Thyroid gland (tissue), 4 donors: ENCODE measurements at places on chromosomes 5 and 9. TPM values are rescaled to one million over a fixed set of nuclear protein-coding genes. Genes with fewer than 3 reads are reported as not detected.

- DNase-seq = no peak
- H3K4me1 ChIP-seq = no peaks in the 10 kb centered on the region
- no peaks in the 10 kb centered on the region for H3K36me3 ChIP-seq
Observed at GRCh38 chr5:174239718-174240117, 194.2 kb downstream of the NSG2 start.

- no peaks in the 10 kb centered on the region for H3K27me3 ChIP-seq
- DNase-seq = no peak
- no peak overlapping the region for H3K4me3 ChIP-seq
Observed at GRCh38 chr9:129714511-129715061, 38.3 kb downstream of the PTGES start.

DNA sequence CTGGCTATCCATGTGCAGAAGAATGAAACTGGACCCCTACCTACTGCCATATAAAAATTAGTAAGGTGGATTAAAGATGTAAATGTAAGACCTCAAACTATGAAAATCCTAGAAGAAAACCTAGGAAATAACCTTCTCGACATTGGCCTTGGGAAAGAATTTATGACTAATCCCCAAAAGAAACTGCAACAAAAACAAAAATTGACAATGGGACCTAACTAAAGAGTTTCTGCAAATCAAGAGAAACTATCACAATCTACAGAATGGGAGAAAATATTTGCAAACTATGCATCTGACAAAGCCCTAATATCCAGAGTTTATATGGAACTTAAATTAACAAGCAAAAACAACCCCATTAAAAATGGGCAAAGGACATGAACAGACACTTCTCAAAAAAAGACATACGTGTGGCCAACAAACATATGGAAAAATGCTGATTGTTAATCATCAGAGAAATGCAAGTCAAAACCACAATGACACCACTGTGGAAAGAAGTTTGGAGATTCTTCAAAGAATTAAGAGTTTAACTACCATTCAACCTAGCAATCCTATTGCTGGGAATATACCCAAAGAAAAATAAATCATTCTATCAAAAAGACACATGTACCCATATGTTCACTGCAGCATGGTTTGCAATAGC, 98.5 kb downstream of the NR3C1 start:
- DNase-seq = no peak
- H3K27me3 ChIP-seq = no peaks in the 10 kb centered on the region
- peaks cover 3% of the 10 kb centered on the region for H3K4me1 ChIP-seq
- H3K36me3 ChIP-seq = peaks cover 9% of the 10 kb centered on the region
- no peak overlapping the region for H3K4me3 ChIP-seq

DNA sequence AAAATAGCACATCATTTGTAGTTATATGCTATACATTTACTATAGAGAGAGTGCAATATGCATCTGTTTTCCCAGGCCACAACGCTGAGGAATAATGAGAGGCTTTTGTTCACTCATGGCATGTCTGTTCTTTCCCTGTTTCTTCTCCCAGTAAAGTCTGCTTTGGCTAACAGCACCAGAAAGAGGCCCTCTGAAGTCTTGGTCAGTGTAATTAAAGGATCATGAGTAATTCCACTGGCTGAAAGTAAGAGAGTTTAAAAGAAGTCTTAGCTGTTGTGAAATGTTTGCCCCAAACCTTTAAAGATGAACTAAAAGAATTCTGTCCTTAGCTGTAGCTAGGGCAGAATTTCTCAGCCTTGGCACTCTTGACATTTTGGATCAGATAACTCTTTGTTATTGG, 228.8 kb downstream of the TLE4 start:
- H3K36me3 ChIP-seq = no peaks in the 10 kb centered on the region
- DNase-seq = no peak
- no peak overlapping the region for H3K27ac ChIP-seq
- peaks cover 16% of the 10 kb centered on the region for H3K4me1 ChIP-seq
- H3K27me3 ChIP-seq = no peaks in the 10 kb centered on the region
- no peak overlapping the region for H3K4me3 ChIP-seq

GRCh38 chr9:110592044-110592830, 12.7 kb upstream of the SVEP1 start:
- no peak for DNase-seq
- no peaks in the 10 kb centered on the region for H3K36me3 ChIP-seq
- no peak overlapping the region for H3K4me3 ChIP-seq
- no peaks in the 10 kb centered on the region for H3K4me1 ChIP-seq
- H3K27ac ChIP-seq = no peak overlapping the region

GRCh38 chr5:15620501-15620900, 120.5 kb downstream of the FBXL7 start:
- no peak overlapping the region for H3K27ac ChIP-seq
- no peaks in the 10 kb centered on the region for H3K27me3 ChIP-seq
- H3K36me3 ChIP-seq = no peaks in the 10 kb centered on the region
- peak; percentile 3 for DNase-seq
- no peaks in the 10 kb centered on the region for H3K4me1 ChIP-seq
- H3K4me3 ChIP-seq = no peak overlapping the region

DNA sequence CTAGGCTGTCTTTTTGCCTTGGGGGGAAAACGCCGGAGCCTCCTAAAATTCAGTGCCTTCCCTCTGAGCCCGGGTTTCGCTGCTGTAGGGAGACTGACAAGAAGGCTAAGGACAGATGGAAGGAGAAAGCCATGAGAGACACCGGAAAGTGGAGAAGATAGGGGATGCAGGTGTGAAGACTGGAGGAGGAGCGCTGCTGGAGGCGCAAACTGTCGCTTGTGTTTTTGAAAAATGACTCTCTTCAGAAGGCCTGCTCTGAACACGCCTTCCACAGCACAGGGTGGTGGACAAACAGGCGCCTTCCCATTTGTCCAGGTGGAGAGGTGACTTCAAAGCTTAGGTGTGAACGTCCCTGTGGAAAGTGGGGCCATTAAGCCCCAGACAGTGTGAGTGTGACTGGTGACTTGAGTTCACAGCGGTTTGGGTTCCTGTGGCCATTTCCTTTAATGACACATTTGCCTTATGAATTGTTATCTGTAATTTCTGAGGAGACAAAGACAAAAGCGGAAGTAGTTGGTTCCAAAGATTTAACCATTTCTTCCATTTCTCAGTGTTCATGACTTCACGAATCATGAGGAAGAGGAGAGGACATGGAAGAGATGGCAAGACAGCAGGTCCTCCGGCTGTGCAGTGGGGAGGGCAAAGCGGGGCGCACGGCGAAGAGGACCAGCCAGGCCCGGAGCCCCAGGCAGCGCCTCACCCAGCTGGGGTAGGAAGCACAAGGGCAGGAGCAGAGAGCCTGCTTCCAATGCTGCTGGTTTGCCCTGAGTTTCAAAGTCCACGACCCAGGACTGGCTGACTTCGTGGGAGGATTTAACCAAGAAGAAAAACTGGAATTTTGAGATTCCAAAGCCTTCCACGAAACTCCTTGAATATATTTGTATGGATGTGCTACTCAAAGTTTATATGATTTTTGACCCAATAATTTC, 27.8 kb upstream of the SEMA4D start:
- H3K4me1 ChIP-seq = no peaks in the 10 kb centered on the region
- no peaks in the 10 kb centered on the region for H3K36me3 ChIP-seq
- no peak overlapping the region for H3K27ac ChIP-seq
- DNase-seq = no peak
- H3K27me3 ChIP-seq = no peaks in the 10 kb centered on the region

- no peak overlapping the region for H3K27ac ChIP-seq
- no peaks in the 10 kb centered on the region for H3K36me3 ChIP-seq
- H3K27me3 ChIP-seq = no peaks in the 10 kb centered on the region
- no peak overlapping the region for H3K4me3 ChIP-seq
Observed at GRCh38 chr5:89351222-89351621, 468.2 kb upstream of the MEF2C start.

GRCh38 chr5:149223081-149223848, 48.4 kb upstream of the AFAP1L1 start:
- no peaks in the 10 kb centered on the region for H3K36me3 ChIP-seq
- H3K27me3 ChIP-seq = no peaks in the 10 kb centered on the region
- H3K4me1 ChIP-seq = peaks cover 9% of the 10 kb centered on the region
- no peak overlapping the region for H3K4me3 ChIP-seq
- DNase-seq = no peak

DNA sequence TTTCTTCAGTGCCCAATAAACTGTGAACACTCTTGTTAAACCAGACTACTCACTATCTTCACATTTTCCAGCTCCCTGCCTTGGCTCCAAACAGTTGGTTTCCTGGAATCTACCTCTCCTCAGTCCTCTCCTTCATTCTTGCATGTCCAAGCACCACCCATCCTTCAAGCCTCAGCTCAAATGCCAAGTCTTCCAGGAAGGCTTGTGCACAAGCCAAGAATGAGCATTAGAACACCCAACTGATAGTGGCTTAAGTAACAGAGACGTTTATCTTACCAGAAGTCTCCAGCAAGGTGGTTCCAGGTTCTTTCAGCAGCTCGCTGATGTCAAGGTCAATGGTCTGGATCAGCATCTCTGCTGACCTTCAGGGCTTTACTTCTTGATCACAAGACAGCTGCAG, 60.1 kb downstream of the PTPDC1 start:
- H3K4me1 ChIP-seq = peaks cover 68% of the 10 kb centered on the region
- H3K27ac ChIP-seq = peak overlapping the region; percentile 96
- H3K36me3 ChIP-seq = no peaks in the 10 kb centered on the region
- H3K4me3 ChIP-seq = no peak overlapping the region
- peak; percentile 86 for DNase-seq

GRCh38 chr9:38634315-38634714, 13.9 kb upstream of the ANKRD18A start:
- no peak overlapping the region for H3K4me3 ChIP-seq
- no peaks in the 10 kb centered on the region for H3K36me3 ChIP-seq
- H3K27ac ChIP-seq = no peak overlapping the region
- no peaks in the 10 kb centered on the region for H3K4me1 ChIP-seq
- no peak for DNase-seq
- no peaks in the 10 kb centered on the region for H3K27me3 ChIP-seq

DNA sequence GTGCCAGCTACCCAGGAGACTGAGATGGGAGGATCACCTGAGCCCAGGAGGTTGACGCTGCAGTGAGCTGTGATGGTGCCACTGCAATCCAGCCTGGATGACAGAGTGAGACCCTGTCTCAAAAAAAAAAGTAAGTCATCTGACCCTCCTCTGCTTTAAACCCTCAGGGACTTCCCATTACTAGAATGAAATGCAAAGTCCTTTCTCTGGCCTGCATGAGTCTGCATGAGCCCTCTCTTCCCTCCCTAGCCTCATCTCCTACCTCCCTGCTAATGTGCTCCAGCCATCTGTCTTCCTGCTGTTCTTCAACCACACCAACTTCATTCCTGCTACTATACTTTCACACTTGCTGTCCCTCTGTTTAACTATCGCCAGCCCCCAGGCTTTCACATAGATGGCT, 15.3 kb downstream of the IL5 start:
- no peaks in the 10 kb centered on the region for H3K27me3 ChIP-seq
- no peak overlapping the region for H3K4me3 ChIP-seq
- DNase-seq = no peak
- H3K4me1 ChIP-seq = no peaks in the 10 kb centered on the region
- no peaks in the 10 kb centered on the region for H3K36me3 ChIP-seq
- no peak overlapping the region for H3K27ac ChIP-seq

The ACTBL2 gene
- total RNA-seq = not detected

The CEL gene
- total RNA-seq = 0.46 TPM

The CDC25C gene
- not detected for total RNA-seq

The RANBP6 gene
- total RNA-seq = 25.5 TPM
